ENCODE measurements at places on chromosomes 7 and 10.

GRCh38 chr10:58662314-58662713 lies 149.6 kb downstream of the BICC1 start:
- no peak for DNase-seq

DNA sequence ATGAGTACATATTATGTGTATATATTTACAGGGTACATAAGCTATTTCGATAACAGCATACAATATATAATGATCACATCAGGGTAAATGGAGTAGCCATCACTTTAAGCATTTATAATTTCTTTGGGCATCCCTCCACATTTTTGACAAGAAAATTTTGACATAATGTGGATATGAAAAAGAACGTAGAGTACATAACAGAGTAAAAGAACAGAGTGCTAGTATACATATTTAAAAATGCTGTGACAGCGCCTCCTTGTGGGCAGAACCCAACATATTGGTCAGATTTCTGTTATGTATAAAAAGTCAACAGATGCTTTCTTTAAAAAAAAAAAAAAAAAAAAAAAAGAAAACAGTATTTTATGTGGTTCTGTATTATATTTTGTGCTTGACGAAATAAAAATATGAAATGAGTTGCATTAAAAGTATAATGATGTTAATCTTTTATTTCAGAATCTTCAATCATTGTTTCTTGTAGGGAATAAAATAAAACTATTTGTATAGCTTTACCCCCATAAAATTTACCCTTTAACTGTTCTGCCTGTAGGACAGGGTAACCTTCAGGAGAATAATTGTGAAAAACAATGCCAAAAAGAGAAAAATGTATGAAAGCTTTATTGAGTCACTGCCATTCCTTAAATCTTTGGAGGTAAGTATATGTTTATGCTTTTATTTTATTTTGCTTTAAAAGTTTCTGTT lies 18.3 kb upstream of the HBP1 start:
- peak; percentile 81 for DNase-seq

GRCh38 chr10:90614631-90615030 lies 243.2 kb downstream of the HTR7 start:
- no peak for DNase-seq

DNA sequence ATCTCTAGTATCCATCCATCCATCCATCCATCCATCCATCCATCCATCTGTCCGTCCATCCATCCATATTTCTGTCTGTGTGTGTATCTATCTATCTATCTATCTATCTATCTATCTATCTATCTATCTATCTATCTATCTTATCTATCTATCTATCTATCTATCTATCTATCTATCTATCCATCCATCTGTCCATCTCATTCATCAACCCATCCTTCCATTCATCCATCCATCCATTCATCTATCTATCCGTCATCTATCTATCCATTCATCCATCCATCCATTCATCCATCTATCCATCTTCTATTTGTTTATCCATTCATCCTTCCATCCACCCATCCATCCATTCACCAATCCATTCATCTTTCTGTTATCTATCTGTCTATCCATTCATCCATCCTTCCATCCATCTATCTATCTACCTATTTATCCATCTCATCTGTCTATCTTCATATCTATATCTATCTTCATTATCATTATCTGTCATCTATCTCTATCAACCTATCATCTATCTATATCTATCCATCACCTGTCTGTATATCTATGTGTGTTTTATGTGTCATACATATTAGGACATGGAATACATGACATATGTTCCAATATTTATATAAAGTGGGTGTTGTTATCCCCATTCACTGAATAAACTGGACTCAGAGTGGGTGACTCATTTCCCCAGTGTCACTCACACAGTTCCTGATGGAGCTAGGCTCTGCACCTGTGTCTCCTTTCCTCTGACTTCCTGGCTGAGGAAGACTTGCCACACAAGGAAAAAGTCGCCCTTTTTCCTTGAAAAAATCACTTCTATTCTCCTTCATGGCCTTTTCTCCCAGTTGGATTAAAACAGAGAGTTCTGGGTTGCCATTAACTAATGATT lies 200.1 kb downstream of the CCDC3 start:
- no peak for DNase-seq

- no peak for DNase-seq
These were observed 136.5 kb downstream of the ZMYND11 start for GRCh38 chr10:271722-272121.

GRCh38 chr7:140657891-140658290 lies 14.9 kb upstream of the ADCK2 start:
- no peak for DNase-seq

DNA sequence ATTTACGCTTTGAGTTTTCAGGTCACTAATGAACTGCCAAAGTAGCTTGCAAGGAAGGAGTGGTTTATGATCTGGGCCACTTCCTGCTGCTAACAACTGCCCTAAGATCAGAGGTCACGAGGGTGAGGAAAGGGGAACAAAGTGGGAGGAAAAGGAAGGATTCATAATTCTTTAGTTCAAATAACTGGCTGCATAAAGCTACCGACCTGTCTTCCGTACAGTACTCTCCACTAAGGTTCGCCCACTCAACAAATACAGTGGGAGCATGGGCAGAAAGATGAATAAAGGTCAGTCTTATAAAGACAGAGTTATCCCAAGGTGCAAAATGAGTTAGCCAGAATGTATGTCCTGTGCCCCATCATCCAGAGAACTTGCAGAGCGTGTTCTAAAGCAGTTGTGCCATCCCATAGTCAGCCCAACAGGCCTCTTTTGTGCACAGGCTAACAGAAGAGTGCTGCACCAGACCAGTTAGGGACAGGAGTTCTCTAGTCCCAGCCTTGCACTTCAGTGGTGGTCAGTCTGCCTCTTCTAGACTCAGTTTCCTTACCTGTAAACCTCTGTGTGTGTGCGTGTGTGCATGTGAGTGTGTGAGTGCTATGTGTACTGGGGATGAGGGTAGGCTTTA lies 65.9 kb downstream of the CREB3L2 start:
- DNase-seq, result peak; percentile 77

DNA sequence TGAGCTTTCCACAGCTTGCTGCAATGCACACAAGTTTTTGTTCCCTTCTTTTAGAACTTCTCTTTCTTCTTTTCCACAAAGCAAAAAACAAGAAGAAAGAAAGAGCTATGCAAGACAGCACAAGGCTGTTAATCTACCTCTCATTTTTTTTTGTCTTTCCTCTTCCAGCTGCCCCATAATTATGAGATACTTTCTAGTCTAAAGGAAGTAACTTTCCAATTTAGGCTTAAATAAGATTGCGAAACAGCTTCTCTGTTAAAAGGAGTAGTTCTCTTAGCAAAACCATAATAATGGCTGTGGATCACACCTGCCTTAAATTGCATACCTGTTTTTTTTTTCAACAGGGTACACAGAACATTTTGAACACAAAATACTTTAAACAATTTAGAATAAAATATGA lies 56.0 kb downstream of the NDUFB2 start:
- peak; percentile 2 for DNase-seq

GRCh38 chr7:39910108-39910869 lies 39.8 kb upstream of the CDK13 start:
- DNase-seq, result peak; percentile 8

DNA sequence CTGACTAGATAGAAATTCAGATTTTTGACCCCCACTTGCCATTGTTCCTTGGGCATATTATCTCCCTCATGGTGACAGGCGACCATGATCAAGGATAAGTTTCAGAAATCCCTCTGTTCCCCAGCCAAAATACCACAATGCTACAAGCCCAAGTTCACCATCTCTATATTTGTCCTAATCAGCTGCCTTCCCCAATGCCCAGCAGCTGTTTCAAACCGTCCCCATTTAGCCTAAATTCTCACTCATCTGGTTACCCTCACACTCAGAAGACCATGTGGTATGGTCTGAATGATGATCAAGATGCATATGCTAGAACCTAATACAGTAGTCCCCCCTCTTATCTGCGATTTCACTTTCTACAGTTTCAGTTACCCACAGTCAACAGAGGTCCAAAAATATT lies 956 bp upstream of the GJC3 start:
- no peak for DNase-seq

DNA sequence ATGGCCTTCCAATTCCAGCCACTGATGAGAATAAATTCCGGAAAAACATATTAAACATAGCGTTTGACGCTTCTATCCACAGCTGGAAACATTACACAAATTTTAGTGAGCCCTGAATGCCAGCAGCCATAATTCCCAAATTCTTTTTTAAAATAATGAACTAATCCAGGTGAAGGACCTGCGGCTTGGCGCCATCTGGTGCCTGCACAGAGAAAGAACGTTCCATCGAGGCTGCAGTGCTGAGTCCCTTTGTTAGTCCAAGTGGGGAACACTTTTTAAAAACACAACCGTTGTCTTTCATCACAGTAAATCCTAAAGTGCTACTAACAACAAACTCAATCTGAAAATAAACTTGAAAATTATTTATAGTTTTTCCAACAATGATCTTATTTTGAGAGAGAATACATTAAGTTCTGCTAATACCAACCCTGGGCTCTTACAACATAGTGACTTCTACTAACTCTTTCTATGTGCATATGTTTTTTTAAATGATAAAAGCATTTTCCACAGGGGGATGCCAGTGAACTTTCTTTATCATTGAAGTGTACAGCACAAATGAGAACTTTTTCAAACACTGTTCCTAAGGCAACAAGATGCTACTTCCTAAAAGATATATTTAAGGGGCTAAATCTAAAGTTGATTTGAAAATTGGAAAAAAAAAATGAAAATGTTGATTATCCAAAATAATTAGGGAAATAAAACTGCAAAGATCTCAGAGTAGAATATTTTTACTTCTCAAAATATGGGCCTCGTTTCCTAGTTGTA lies 166.9 kb upstream of the RNF32 start:
- peak; percentile 25 for DNase-seq

GRCh38 chr10:92045641-92046106 lies 122.1 kb downstream of the BTAF1 start:
- DNase-seq, result no peak

GRCh38 chr10:98463976-98464754 lies 17.4 kb upstream of the HPS1 start:
- peak; percentile 92 for DNase-seq

DNA sequence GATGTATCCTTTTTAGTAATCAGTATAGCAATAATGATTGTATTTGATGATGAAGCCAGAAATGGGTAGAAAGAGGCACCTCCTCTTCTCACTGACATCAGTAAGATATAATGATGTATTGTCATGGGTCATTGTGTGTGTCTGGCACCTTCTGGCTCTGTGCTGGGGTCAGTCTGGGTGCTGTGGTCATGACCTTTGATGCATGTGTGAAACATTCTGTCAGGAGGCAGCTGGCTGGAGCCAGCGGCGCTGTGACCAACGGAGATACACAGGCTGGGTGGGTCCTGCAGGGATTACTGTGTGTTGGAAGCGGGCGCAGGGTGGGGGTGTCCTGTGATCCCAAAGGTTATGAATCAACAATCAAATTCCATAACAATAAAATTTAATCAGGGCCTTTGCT lies 35.2 kb downstream of the EEPD1 start:
- DNase-seq, result no peak

DNA sequence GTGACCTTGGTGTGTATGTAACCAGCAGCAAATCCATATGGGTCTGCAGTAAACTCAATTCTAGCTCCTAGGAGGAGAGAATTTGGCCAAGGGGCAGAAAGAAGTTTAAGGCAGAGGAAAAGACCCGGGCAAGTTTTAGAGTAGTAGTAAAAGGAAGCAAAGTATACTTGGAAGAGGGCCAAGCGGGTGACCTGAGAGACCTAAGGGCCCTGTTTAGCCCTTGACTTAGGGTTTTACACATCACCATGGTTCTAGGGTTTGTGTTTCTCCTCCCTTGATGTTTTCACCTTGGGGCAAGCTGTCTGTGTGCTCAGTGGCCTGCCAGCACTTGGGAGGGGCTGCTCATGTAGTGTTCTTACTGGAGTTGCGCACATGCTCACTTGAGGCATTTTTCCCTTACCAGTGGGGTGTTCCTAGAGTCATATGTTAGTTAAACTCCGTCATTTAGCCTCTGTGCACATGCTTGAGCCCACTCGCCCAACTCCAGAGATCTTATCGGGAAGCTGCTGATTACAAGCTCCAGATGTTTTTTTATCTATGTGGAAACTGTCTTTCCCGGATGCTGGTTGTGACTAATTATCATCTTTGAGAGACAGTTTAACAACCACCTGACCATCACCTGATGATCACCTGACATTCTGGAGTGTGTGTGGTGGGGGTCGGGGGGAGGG lies 137.6 kb upstream of the PRSS1 start:
- DNase-seq, result no peak

DNA sequence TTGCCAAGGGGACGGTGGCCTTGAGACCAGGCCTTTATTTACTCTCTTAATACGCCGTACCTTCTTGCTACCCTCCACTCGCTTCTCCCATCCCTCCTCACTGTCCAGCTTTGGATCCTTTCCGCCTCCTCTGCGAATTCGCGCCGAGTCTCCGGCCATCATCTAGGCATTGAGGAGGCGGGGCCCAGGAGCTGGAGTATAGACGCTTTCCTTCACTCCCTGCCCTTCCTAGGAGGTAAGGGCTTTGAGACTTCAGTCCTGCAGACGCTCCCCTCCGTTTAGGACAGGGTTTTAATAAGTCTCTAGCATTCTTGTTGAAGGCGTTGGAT lies 538 bp downstream of the TFAM start:
- peak; percentile 69 for DNase-seq

DNA sequence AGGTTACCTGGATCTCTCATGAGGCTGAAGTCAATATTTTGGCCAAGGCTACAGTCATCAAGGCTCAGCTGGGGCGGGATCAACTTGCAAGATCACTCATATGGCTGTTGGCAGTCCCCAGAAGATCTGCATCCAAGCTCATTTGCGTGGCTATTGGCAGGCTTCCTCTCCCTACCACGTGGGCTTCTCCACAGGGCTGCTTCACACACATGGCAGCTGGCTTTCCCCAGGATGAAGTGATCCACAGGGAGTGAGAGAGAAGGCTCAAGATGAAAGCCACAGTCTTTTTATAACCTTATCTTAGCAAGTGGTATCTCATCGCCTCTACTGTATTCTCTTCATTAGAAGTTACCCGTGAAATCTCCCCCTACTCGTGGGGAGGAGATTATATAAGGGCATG lies 167.4 kb downstream of the TMEM26 start:
- no peak for DNase-seq

DNA sequence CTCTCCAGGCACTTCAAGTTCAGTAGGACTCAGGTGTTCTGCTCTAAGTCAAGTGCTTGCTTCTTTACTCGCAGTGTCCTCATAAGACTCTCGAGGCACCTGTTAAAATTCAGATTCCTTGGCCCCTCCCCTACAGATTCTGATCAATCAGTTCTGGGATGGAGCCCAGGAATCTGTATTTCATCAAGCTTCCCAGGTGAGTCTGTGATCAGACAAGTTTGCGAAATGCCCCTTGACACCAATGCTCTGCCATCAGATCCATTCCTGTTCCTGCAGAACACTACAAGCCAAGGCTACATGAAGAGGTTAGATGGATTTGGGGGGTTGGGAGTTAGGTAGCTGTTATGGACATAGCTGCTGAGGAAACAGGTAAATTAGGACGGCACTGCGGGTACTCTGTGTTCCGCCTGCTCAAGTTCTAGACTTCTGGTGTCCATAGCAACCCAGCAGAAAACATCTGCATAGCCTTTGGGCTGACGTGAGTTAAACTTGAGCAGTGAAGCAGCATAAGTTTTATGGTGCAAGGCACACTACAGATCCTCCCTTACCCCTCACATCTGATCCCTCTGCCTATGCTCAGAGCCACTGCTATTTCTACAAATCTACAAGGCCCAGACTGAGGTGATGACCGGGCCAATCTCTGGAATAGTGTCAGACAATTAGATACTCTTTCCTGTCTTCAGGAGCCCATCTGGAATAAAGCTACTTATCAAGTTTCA lies 6.8 kb upstream of the NCOA4 start:
- no peak for DNase-seq
